Small intestine (tissue), 16 donors: ENCODE measurements at places on chromosomes 16 and 17.

DNA sequence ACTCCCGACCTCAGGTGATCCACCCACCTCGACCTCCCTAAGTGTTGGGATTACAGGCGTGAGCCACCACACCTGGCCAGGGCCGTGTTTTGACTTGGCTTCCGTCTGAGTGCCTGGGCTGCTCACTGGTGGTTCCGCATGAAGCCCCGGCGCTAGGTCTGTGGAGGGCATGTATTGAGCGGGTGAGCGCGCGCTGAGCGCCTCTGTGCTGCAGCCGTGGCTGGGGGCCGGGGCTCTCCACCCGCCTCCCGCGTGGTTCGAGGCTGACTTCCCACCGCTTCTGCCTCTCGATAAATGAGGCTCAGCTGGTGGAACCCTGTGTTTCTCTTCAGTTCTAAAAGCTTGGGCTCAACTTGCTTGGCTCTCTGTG lies 38.9 kb upstream of the ATP2A3 start:
- H3K27me3 ChIP-seq: no peaks in the 10 kb centered on the region
- no peak for DNase-seq
- H3K27ac ChIP-seq: no peak overlapping the region
- peaks cover 12% of the 10 kb centered on the region for H3K36me3 ChIP-seq
- no peaks in the 10 kb centered on the region for H3K4me1 ChIP-seq

DNA sequence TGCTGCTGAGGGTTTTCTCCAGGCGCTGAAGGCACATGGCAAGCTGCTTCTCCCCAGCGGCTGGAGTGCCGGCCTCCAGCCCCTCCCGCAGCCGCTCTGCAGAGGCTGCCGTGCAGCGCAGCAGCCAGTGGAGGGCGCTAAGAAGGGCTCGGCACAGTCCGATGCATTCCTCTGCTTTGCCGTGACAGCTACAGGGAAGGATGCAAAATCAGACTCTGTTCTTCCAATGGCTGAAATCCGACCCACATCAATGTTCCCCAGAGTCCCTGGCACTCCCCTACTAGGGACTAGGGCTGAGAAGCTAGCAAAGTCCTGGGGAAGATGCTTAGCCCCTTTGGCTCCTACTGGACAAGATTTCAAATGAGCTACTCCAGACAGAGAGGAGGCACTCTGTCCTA lies 19.0 kb downstream of the MED24 start:
- no peak overlapping the region for H3K4me3 ChIP-seq
- H3K36me3 ChIP-seq: peaks cover 2% of the 10 kb centered on the region
- DNase-seq: no peak
- peaks cover 6% of the 10 kb centered on the region for H3K4me1 ChIP-seq

DNA sequence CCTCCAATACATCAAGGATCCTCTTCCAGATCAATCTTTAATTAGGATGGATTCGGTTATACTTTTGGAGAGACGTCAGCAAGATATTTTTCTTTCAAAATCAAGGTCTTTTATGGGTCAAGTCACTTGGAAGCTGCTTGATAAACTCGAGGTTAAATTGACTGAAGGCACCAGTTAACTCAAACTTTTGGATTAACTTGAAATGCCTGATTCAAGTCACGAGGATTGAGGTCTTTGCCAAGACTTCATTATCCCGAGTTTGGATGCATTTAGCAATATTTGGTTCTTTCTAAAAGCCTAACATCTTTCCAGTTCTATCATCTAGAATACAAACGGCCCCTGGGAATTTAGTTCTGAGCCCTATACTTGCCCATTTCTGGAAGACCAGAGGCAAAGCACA lies 82.9 kb downstream of the MYH11 start:
- H3K4me1 ChIP-seq: no peaks in the 10 kb centered on the region
- no peaks in the 10 kb centered on the region for H3K27me3 ChIP-seq
- H3K4me3 ChIP-seq: no peak overlapping the region
- no peak overlapping the region for H3K27ac ChIP-seq
- no peaks in the 10 kb centered on the region for H3K36me3 ChIP-seq
- DNase-seq: no peak

DNA sequence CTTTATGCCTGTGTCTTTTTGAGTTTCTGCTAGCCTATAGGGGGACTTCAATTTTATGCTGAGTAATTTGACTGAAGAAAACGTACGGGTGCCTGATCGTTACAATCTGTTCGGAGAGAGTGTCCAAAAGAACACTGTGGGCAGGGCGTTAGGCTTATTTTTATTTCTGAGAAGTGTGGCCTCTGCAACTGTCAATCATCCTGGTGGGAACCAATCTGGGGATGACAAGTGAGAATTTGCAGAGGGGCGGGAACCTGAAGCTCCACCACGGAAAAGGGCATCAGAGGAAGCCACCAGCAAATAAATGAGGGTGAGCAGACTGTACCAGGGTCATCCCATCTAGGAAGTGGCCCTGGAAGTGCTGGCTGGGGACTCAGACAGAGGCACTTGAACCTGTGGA lies 12.0 kb upstream of the CDYL2 start:
- H3K4me3 ChIP-seq: no peak overlapping the region
- no peaks in the 10 kb centered on the region for H3K4me1 ChIP-seq
- no peaks in the 10 kb centered on the region for H3K27me3 ChIP-seq
- H3K27ac ChIP-seq: no peak overlapping the region
- H3K36me3 ChIP-seq: no peaks in the 10 kb centered on the region

- no peaks in the 10 kb centered on the region for H3K4me1 ChIP-seq
- H3K27me3 ChIP-seq: no peaks in the 10 kb centered on the region
- DNase-seq: no peak
- H3K27ac ChIP-seq: no peak overlapping the region
- no peak overlapping the region for H3K4me3 ChIP-seq
These were observed 84.6 kb upstream of the GRIN2A start for GRCh38 chr16:10266809-10267208.

GRCh38 chr17:58333736-58334207 lies 5.2 kb upstream of the TSPOAP1 start:
- DNase-seq: no peak
- H3K4me1 ChIP-seq: no peaks in the 10 kb centered on the region
- H3K27me3 ChIP-seq: no peaks in the 10 kb centered on the region
- no peak overlapping the region for H3K27ac ChIP-seq

DNA sequence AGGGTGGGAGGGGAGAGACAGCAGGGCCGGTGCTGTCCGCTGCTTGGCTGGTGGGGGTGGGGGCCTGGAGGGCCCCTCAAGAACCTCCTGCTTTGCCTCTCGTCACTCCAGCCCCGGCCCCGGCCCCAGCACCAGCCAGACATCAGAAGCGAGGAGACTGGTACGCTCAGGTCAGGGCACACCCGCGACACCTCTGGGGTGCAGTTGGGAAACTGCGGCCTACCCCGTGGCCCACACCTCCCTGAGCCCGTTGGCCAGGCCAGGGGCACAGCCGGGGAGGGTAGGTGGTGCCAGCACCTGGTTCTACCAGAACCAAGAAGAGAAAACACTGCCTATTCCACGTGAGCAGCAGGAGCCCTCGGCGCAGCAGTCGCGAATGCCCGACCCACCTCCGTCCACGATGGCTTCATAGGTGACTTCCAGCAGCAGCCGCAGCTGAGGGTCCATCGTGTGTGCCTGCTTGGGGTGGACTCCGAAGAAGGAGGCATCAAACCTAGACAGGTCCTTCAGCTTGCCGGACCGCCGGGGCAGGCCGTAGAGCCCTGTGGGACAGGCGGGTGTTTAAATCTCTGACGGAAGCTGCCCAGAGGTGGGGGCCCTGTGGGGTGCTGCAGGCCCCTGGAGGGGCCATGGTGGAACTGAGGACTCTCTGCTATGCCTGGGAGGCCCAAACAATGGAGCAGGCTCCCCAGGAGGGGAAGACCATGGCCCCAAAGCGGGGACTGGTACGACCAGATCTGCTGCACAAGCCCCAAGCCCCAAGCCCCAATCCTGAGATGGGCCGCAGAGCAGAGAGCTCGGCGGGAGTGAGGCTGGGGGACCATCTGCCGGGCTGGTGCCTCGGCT lies 2.9 kb downstream of the FASN start:
- H3K27me3 ChIP-seq: no peaks in the 10 kb centered on the region
- peaks cover 64% of the 10 kb centered on the region for H3K36me3 ChIP-seq
- DNase-seq: no peak

GRCh38 chr17:52606098-52606497 lies 447.6 kb upstream of the CA10 start:
- H3K36me3 ChIP-seq: no peaks in the 10 kb centered on the region
- no peaks in the 10 kb centered on the region for H3K4me1 ChIP-seq
- no peak overlapping the region for H3K4me3 ChIP-seq
- no peaks in the 10 kb centered on the region for H3K27me3 ChIP-seq
- DNase-seq: no peak
- no peak overlapping the region for H3K27ac ChIP-seq

GRCh38 chr16:73231944-73232554 lies 184.1 kb upstream of the ZFHX3 start:
- H3K4me3 ChIP-seq: no peak overlapping the region
- H3K27me3 ChIP-seq: no peaks in the 10 kb centered on the region
- DNase-seq: no peak
- no peaks in the 10 kb centered on the region for H3K36me3 ChIP-seq
- no peaks in the 10 kb centered on the region for H3K4me1 ChIP-seq

DNA sequence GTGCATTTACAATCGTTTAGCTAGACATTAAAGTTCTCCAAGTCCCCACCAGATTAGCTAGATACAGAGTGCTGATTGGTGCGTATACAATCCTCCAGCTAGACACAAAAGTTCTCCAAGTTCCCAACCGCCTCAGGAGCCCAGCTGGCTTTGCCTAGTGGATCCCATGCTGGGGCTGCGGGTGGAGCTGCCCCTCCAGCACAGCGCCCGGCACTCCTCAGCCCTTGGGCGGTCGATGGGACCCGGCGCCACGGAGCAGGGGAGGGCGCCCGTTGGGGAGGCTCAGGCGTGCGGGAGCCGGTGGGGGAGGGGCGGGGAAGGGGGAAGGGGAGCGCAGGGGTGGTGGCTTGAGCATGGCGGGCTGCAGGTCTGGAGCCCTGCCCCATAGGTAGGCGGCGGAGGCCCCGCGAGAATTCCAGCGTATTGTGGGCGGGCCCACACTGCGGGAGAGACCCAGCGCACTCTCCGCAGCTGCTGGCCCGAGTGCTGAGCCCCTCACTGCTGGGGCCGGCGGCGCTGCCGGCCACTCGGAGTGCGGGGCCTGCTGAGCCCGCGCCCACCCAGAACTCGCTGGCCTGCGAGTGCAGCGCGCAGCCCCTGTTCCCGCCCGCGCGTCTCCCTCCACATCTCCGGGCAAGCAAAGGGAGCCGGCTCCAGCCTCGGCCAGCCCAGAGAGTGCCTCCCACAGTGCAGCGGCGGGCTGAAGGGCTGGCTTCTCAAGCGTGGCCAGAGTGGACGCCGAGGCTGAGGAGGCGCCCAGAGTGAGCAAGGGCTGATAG lies 907.5 kb downstream of the CDH8 start:
- no peaks in the 10 kb centered on the region for H3K36me3 ChIP-seq
- no peak overlapping the region for H3K27ac ChIP-seq
- H3K4me3 ChIP-seq: no peak overlapping the region
- no peaks in the 10 kb centered on the region for H3K27me3 ChIP-seq
- H3K4me1 ChIP-seq: no peaks in the 10 kb centered on the region

- peaks cover 25% of the 10 kb centered on the region for H3K36me3 ChIP-seq
- H3K27ac ChIP-seq: no peak overlapping the region
- H3K27me3 ChIP-seq: no peaks in the 10 kb centered on the region
- no peak for DNase-seq
These were observed 6.7 kb upstream of the C17orf107 start for GRCh38 chr17:4892499-4893221.

- no peak overlapping the region for H3K4me3 ChIP-seq
- DNase-seq: no peak
- H3K27me3 ChIP-seq: no peaks in the 10 kb centered on the region
- no peaks in the 10 kb centered on the region for H3K4me1 ChIP-seq
- no peaks in the 10 kb centered on the region for H3K36me3 ChIP-seq
- no peak overlapping the region for H3K27ac ChIP-seq
These were observed 615.1 kb downstream of the CDH8 start for GRCh38 chr16:61421111-61421510.

DNA sequence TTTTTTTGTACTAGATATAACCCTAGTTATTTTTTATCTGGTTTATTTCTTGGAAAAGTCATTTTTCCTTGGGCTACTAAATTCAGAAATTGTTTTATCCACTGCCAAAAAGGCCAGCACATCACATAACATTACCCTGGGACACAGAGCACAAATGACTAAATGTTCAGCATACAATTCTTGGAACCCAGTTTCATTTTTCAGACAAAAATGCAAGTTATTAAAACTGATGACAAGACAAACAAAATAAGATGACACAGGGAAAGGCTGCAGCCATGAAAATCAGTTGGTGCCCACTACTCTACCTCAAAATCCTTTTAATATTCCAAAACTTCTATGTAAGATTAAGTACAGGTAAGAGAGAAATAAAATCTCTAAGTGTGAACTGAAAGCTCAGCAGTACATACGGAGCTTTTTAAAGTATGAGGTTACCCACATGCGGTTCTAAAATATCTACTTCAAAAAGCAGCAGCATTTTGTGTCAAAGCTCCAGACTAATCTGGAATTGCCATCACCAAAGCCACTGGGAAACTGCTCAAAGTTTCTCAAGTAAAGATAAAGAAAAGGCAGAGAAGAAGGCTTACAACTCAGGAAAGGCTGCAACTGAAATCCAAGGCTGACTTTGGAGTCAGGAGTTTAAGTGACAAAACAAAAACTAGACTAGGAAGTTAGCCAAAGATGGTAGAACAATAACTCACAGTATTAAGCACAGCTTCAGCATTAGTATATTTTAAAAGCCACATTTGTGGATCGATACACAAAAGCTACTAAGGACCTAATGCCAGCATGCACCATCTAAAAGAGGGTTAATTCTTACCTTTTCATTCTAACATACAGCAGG lies 41.4 kb downstream of the AP1G1 start:
- H3K4me3 ChIP-seq: no peak overlapping the region
- H3K4me1 ChIP-seq: no peaks in the 10 kb centered on the region
- H3K36me3 ChIP-seq: peaks cover 25% of the 10 kb centered on the region
- no peaks in the 10 kb centered on the region for H3K27me3 ChIP-seq
- DNase-seq: no peak

GRCh38 chr16:64397945-64398508 lies 723.8 kb downstream of the CDH11 start:
- no peaks in the 10 kb centered on the region for H3K27me3 ChIP-seq
- no peaks in the 10 kb centered on the region for H3K4me1 ChIP-seq
- H3K4me3 ChIP-seq: no peak overlapping the region

GRCh38 chr17:27498615-27499309 lies 42.5 kb downstream of the KSR1 start:
- no peak overlapping the region for H3K27ac ChIP-seq
- DNase-seq: no peak
- H3K36me3 ChIP-seq: no peaks in the 10 kb centered on the region
- H3K4me1 ChIP-seq: peaks cover 12% of the 10 kb centered on the region
- H3K4me3 ChIP-seq: no peak overlapping the region

DNA sequence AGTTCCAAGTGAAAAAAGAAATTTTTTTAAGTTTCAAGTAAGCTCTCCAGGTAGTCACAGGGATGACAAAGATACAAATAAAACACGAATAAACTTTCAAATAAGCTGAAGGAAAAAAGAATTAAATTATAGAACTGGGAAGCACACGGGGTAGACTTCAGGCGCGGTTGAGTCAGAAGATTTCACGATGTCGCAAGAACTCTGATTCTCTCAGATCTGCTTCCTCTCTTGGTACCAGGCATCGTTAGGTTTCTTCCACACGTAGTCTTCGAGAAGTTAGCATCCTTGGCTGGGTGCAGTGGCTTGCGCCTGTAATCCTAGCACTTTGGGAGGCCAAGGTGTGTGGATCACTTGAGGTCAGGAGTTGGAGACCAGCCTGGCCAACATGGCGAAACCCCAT lies 784.1 kb upstream of the RBFOX1 start:
- H3K36me3 ChIP-seq: no peaks in the 10 kb centered on the region
- no peak for DNase-seq
- H3K27me3 ChIP-seq: no peaks in the 10 kb centered on the region
- no peak overlapping the region for H3K27ac ChIP-seq
- H3K4me1 ChIP-seq: no peaks in the 10 kb centered on the region
- no peak overlapping the region for H3K4me3 ChIP-seq
